ENCODE measurements at places on chromosomes 7 and 10.
A peak's percentile ranks its signal among the peaks of the same experiment; 100 is the strongest.

- no peak for DNase-seq
Measured at GRCh38 chr10:77422491-77423338, 214.9 kb downstream of the KCNMA1 start.

DNA sequence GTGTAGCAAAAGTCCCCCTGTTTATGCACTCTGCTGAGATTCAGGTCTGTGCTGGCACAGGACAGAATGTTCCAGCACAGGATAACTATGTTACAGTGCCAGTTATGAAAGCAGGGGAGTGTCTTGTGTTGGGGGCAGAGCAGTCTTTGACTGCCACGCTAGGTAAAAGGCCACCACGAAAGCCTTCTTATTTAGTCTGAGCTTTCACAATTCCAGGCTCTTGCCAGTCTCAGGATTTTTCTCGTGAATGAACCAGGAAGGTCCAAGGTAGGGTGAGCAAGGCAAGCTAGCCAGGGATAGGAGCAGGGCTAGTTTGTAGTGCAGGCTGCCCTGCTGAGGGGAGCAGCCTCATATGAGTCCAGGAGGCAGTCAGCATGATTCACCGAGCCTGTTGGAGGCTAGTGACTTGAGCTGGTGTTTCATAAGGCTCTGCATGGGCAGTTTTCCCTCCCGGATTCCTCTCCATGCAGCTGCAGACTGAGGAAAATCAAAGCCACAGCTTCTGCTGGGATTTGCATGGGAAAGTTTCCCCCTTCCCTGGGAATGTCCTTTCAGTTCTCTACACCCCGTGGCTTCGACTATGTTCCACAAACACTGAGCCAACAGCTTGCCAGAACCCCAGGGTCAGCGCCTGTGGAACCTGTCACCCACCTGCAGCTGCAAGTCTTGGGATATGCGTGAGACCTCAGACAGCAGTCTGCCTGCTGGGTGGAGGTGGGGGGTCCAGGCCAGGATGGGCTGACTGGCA is 112.3 kb downstream of the JCAD start:
- peak; percentile 81 for DNase-seq

- no peak for DNase-seq
Measured at GRCh38 chr10:69911613-69912528, 110.2 kb downstream of the COL13A1 start.

GRCh38 chr7:72504061-72504706 is 92.0 kb upstream of the CALN1 start:
- no peak for DNase-seq

DNA sequence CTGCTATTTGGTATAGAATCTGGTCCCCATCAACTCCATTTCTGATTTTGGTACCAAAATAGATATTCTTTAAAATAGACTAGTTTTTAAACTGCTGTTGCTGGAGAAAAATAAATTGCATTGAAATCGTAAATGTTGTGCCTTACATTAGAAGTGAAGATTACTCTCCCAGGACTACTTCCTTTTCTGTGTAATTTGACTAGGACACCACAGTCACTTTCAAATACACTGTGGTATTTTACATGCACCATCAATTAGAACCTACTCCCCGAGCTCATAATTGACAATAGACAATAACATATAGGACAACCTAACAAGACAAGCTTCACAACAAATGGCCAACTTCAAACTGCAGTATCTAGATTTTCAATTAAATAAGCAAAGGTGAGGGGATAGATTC is 211.5 kb downstream of the DGKB start:
- DNase-seq: no peak

DNA sequence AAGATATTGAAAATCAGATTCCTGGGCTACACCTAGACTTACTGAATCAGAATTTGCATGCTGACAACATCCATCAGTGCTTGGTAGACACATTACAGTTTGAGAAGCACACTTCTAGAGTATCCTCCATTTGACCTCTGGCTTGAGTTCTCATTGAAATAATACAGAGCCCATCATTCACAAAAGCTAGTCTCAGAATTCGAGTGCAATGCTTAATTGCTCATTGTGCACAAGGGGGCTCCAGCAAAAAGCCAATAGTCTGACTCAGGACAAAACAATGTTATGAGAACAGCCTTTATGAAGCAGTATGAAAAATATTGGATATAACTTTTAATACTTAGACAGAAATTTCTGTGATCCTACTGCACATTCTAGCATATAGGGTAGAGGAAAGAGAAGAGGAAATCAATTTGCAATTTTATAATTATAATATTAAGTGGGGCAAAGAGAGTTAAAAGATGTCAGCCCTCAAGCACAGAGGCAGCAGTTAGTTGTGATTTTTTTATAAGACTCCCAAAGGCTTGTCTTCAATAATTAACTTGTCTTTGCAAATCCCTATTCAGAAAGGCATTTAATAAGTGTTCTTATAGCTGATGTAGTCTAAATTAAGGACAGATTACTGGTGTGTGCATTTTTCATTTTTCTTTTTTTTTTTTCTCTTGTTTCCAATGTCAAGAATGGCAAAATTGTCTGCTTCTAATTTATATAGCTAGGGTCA is 105.8 kb upstream of the ANK3 start:
- no peak for DNase-seq

- DNase-seq: no peak
Measured at GRCh38 chr7:151686016-151686766, 166.5 kb upstream of the RHEB start.

DNA sequence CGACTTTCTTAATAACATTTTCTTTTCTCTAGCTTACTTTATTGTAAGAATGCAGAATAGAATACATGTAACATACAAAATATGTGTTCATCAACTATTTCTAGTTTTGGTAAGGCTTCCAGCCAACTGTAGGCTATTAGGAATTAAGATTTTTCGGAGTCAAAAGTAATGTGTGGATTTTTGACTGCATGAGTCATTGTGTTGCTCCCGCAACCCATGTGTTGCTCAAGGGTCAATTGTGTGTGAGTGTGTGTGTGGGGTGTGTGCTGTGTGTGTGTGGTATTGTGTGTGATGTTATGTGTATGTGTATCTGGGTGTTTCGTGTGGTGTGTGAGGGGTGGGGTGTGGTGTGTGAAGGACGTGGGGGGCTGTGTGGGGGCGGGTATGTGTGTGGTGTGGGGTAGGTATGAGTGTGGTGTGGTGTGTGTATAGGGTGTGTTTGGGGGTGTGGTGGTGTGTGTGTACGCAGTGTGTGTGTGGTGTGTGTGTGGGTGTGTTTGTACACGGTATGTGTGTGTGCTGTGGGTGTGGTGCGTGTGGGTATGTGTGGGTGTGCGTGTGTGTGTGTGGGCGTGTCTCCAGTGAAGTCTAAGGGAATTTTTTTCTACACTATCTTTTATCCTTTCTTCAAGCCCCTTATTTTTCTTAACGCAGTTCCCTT is 60.5 kb downstream of the RSU1 start:
- no peak for DNase-seq

GRCh38 chr10:8297107-8297506 is 242.6 kb downstream of the GATA3 start:
- DNase-seq: no peak

GRCh38 chr10:48343106-48343505 is 36.6 kb downstream of the MAPK8 start:
- DNase-seq: no peak

GRCh38 chr7:142174441-142174840 is 62.9 kb downstream of the MGAM2 start:
- no peak for DNase-seq

Measured in RWPE2 (cell line).